Esophagus mucosa (tissue), 1 donor: ENCODE measurements at places on chromosomes 3 and 15. TPM values are rescaled to one million over a fixed set of nuclear protein-coding genes. Genes with fewer than 3 reads are reported as not detected.

Gene ARIH1
- total RNA-seq: 98.7 TPM

GRCh38 chr3:102020735-102021134 is 171.4 kb downstream of the NFKBIZ start:
- no peak for ATAC-seq

Gene WWTR1
- total RNA-seq: 30.7 TPM

GRCh38 chr15:61030451-61030850 is 198.7 kb downstream of the RORA start:
- ATAC-seq: no peak

GRCh38 chr3:140206196-140207040 is 271.4 kb downstream of the CLSTN2 start:
- ATAC-seq: no peak

Gene LRRC31
- not detected for total RNA-seq
